ENCODE measurements at places on chromosomes 13 and 19.

GRCh38 chr13:48138270-48138669 is 43.4 kb upstream of the MED4 start:
- DNase-seq = peak; percentile 11

DNA sequence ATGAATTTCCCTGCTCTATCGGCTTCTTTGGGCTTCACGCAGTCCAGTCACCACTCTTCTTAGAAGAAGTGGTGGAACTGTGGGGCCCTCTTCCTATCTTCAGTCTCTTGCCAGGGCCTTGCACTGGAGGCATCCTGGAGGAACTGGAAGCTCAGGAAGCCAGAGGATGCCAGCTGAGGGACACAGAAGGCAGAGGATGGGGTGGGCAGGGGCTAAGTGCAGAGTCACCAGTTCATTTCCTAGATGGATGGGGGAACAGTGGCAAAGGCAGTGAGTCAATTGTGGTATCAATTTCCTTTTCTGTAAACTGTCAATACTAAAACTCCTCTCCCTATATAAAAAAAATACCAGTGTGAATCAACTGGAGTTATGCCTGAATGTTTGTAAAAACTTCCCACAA is 419.7 kb downstream of the KLF12 start:
- DNase-seq = no peak

DNA sequence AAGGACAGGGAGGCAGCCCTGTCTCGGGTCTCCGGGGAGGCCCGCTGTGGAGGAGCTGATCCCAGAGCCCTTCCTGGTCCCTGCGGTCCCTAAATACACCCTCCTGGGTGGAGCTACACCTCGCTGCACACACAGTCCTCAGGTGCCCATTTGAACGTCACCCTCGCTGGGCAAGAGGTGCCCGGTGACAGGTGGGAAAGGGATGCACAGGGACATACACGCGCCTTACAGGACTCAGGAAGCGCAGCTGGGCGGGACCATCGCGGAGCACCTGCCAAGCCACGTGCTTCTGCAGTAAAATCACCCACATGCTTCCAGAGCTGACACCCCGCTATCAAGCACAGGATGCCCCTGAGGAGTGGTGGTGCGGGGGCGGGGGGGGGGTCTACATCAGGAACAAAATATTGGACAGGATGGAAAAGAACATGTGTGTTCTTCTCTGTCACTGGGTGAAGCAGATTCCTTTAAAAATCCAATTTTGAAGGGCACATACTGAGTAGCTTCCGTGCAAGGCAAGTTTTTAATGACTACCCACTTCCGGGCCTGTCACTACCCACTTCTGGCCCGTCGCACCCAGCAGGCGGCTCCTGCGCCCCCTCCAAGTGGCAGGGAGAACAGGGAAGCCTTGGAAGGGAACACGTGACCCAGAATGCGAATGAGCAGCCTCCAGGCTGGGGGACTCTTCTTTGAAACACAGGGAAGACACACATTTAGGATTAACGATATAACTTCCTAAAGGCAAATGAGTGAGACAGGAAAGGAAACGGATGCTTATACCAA is 78.9 kb downstream of the COL4A1 start:
- DNase-seq = no peak

GRCh38 chr13:30802501-30802900 is 67.2 kb downstream of the ALOX5AP start:
- DNase-seq = no peak

DNA sequence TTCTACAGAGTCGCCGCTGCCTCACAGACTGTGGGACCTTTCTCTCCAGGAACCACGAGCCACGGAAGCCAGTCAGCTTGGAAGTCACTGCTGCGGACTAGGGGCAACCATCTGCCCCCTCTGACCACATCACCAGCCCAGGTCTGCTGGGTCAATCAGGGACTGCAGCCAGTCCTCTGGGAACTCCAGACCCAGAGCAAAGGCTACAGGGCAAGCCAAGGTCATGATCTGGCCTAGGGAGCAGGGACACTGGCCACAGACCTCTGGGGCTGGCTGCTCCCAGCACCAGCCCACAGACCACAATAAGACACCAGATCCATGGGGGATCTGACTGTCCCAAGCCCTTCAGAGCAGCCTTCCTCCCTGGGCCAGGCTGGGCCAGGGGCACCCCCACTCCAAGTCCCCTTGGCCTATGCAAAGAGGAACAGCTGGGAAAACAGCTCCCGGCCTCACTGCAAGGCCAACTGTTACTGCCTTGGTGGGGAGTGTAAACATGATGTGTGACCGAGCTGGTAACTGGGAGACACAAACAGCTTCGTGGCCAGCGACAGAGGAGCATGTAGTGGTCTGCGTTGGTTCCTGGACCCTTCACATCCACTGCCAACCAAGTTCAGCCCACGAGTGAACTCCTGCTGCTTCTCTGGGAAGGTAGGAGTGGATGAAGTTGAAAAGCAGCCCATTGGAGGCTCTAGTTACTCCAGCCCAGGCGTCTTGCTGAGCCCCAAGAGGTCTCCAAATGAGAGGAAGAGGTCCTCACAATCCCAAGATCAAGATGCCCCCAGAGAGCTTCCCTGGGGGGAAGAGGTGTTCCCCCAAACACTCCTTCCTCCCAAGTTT is 1.5 kb downstream of the AKT2 start:
- no peak for DNase-seq

- no peak for DNase-seq
Measured at GRCh38 chr13:41054919-41055619, 6.2 kb upstream of the WBP4 start.

DNA sequence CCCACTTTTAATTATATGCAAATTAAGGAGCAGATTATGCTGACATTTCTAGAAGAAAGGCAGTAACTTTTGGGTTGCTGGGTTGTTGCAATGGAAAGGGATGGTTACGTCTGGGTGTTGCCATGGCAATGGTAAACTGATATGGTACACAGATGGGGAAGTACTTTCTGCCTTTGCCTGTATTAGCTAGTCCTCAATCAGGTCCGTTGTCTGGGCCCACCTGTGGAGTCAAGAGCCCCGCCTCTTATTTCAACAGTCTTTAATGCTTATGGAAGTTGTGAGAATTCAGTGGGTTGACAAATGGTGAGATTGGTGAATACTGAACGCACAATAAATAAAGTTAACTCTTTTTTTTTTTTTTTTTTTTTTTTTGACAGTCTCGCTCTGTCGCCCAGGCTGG is 30.6 kb upstream of the DPP9 start:
- DNase-seq = no peak

DNA sequence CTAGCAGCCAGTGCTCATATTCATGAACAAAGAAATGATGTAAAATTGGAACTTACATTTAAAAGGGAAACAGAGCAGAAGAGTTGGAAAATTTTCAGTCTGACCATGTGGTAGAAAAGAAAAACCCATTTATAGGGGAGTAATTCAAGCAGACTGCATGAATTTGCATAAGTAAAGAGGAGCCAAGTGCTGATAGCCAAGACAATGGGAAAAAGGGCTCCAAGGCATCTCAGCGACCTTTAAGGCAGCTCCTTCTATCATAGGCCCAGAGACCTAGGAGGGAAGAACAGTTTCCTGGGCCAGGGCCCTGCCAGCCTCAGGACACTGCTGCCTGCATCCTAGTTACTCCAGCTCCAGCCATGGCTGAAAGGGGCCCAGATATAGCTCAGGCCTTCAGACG is 7.5 kb downstream of the DNAJC3 start:
- DNase-seq = no peak

DNA sequence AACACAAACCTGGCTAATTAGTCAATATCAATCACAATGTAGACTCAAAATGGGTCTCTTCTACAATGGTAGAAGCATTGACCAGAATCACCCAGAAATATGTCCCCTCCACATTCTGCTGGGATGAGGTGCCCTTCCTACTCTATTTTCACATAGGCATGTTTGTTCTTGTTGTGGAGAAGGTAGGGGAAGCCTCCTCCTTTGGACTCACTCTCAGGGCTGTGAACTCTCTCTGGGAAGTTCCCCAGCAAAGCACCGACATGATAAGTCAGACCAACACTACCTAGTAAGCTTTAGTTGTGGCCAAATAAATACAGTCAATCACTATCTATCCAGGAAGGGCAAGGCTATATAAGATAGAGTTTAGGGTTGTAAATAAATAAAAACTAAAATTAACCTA is 194.5 kb upstream of the UBL3 start:
- DNase-seq = no peak

GRCh38 chr13:78376822-78377221 is 226.5 kb downstream of the POU4F1 start:
- DNase-seq = no peak

DNA sequence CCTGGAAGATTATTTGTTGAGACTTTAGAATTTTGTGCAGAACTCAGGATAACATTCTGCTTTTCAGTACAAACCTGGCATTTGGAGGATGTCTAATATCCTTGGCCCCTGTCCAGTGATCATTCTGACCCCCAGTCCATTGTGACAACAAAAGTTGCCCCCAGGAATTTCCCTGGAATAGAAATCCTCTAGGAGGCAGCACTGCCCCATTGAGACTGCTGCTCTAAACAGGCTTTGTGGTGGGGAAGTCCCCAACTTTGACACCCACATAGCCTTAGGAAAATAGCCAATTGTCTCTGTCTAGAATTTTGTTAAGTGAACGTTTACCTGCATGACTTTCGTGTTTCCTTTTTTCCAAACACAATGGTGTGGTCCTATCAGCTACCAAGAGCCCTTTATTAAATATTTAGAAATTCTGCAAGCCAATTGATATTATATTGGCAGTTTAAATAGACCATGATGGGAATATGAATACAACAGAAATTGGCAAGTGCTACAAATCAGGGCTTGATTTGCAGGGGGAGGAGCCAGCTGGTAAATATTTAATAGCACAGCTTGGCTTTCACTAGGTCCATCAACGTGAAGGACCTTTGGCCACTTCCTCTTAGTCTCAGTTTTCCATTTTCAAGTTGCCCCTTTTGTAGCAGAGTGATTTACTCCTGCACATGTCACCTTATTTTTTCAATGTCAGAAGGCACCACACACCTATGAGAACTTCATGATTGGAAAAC is 451.7 kb downstream of the EFNB2 start:
- no peak for DNase-seq

- no peak for DNase-seq
Measured at GRCh38 chr19:34664870-34665269, 12.1 kb downstream of the SCGB2B2 start.

- no peak for DNase-seq
Measured at GRCh38 chr13:85140192-85140591, 659.0 kb downstream of the SLITRK6 start.

- DNase-seq = no peak
Measured at GRCh38 chr13:34417896-34418295, 524.2 kb upstream of the NBEA start.

GRCh38 chr13:93614776-93615175 is 388.2 kb downstream of the GPC6 start:
- no peak for DNase-seq

DNA sequence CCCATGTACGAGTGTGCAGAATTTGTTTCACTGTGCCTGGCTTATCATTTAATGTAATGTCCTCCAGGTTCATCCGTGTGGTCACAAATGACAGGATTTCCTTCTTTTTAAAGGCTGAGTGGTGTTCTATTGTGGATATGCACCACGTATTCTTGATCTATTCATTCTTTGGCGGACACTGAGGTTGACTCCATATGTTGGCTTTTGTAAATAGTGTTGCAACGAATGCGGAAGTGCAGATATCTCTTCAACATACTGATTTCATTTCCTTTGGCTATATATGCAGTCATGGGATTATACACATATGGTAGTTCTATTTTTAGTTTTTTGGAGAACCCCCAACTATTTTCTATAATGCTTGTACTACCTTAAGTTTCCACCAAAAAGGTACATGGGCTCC is 13.0 kb downstream of the OR7A5 start:
- no peak for DNase-seq

DNA sequence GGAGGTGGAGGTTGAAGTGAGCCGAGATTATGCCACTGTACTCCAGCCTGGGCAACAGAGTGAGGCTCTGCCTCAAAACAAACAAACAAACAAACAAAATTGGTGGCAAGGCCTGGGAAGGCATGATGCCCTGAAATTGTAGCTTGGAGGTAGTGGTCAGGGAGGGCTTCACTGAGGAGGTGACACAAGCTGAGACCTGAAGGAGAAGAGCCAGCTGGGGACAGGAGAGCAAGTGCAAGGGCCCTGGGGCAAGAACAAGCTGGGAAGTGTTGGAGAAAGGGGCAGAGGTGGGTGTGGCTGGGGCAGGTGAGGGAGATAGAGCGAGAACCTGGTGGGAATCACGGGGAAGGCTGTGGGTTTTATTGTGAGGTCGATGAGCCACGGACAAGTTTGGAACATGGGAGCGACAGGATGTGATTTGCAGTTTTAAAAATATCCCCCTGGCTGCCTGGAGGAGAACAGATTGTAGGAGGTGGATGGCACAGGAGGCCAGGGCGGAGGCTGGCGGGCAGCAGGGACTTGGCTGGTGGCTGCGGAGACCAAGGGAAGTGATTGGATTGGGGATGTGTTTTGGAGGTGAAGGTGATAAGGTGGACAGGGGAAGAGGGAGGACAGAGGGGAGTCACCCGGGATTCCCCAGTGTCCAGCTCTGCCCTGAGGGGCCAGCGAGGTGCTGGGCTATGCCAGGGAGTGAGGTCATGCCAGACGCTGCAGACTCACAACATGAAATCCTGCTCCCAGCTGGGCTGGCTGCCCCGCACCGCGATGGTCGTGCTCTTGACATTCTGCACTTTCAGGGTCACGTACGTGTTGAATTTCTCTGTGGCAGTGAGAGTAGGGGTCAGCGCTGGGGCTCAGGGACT is 14.0 kb downstream of the UNC13A start:
- no peak for DNase-seq

- peak; percentile 69 for DNase-seq
Measured at GRCh38 chr19:13207846-13208671, 57.8 kb downstream of the IER2 start.

DNA sequence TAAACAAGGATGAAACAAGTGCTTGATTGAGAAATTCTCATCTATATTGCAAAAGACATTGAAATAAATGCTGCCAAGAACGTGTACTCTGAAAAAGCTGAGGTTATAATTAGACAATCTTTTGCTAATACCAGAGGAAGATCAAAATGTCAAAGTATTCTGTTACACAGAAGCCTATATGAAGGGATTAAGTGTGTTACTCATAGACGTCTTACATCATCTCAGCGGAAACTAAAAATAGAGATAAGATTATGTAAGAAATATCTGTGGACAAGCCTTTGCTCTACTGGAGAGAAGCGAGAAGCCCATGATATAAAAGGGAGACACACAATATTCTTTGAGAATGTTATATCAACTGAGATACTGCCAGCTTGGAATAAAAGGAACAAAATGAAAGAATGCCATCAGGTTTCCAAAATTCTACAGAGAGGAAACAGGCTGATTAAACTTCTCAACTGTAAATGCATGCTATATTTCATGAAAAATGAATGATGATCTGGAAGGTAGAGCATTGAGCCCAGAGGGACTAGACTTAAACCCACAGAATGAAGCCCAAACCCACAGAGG is 699.0 kb downstream of the GPC5 start:
- DNase-seq = no peak
